A549 treated with RU486 at 1 μM for 4 hours (cell line): ENCODE measurements at places on chromosomes 6 and 20. TPM values are rescaled to one million over a fixed set of nuclear protein-coding genes. Genes with fewer than 3 reads are reported as not detected.

TRIM10 gene
- total RNA-seq: not detected in 5 replicates

DPPA5 gene
- not detected in 5 replicates for total RNA-seq

ZSWIM3 gene
- total RNA-seq: 1.4 to 1.6 TPM (median 1.6 TPM) in 5 replicates

BMP7 gene
- 0.35 to 0.66 TPM (median 0.39 TPM) in 5 replicates for total RNA-seq

NKX2-2 gene
- total RNA-seq: not detected in 5 replicates

HLA-DPB1 gene
- total RNA-seq: not detected in 5 replicates

KPNA5 gene
- 0.42 to 1.9 TPM (median 1.5 TPM) in 5 replicates for total RNA-seq

GSTA1 gene
- total RNA-seq: 0.26 TPM in 1 of 5 replicates, not detected in the others

ZNF831 gene
- not detected in 5 replicates for total RNA-seq

MYLIP gene
- 2.8 to 3.3 TPM (median 3.0 TPM) in 5 replicates for total RNA-seq

LTA gene
- 0.10 TPM in 1 of 5 replicates, not detected in the others for total RNA-seq
